ENCODE measurements at places on chromosomes 6 and 20.
A peak's percentile ranks its signal among the peaks of the same experiment; 100 is the strongest.

DNA sequence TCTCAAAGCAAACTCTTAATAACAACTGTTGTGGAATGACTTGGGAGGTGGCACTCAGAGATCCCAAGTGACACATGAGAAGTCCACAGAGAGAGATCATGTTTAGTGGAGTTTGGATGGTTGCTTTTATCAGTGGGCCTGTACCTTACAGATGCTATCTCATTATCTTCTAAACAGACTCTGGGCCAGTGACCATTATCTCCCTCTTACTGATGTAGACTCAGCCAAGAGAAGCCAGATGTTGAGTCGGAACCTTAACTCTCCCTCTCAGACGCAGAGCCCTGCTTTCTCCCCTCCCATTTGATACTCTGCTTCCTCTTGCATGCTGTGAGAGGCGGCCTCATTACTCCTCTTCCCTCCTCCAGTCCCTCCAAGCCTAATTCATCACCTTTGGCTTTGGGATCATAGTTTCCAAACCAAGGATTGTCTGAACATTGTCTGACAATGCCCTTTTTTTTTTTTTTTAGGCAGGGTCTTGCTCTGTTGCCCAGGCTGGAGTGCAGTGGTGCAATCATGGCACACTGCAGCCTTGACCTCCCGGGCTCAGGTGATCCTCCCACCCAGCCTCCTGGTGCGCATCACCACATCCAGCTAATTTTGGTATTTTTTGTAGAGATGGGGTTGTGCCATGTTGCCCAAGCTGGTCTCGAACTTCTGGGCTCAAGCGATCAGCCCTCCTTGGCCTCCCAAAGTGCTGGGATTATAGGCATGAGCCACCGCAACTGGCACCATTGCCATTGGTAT, 4.5 kb upstream of the DDR1 start:
- DNase-seq = no peak

- peak; percentile 89 for DNase-seq
These were observed 10.5 kb downstream of the NKX2-2 start for GRCh38 chr20:21503345-21503744.

DNA sequence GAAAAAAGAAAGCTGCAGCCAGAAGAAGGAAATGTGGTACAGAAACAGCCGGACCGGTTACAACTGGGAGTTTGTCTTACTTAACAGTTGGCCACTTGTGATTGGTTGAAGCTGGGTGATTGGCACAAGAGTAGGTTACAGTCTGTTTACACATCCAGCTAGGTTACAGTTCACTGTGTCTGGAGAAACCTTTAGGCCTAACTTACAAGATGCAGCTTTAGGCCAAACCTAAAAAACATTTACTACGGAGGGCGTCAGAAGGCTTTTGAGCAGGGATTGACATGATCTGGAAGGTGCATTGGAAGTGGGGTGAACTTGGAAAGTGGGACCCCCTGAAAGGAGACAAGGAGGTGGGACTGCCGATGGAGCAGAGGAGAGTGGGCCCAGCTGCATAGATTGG, 122.3 kb downstream of the BANF2 start:
- DNase-seq = peak; percentile 56

GRCh38 chr6:131640100-131640499, 3.0 kb downstream of the ENPP3 start:
- DNase-seq = no peak

DNA sequence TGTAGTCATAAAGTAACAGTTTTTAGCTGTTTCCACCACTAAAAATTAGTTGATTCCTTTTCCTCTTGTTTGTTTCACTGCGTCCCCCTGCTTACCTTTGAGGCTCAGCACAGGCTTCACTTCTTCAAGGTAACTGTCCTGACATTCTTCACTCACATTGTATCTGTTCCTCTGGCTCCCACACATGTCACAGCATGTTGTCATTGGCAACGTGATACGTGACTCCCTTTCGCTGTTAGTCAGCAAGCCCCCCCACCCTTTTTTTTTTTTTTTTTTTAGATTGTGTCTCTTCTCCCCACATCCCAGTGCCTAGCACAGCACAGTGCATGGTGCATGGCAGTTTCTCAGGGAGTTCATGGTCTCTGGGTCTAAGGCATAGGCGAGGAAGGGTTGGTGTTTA, 13.3 kb downstream of the VAPB start:
- no peak for DNase-seq

DNA sequence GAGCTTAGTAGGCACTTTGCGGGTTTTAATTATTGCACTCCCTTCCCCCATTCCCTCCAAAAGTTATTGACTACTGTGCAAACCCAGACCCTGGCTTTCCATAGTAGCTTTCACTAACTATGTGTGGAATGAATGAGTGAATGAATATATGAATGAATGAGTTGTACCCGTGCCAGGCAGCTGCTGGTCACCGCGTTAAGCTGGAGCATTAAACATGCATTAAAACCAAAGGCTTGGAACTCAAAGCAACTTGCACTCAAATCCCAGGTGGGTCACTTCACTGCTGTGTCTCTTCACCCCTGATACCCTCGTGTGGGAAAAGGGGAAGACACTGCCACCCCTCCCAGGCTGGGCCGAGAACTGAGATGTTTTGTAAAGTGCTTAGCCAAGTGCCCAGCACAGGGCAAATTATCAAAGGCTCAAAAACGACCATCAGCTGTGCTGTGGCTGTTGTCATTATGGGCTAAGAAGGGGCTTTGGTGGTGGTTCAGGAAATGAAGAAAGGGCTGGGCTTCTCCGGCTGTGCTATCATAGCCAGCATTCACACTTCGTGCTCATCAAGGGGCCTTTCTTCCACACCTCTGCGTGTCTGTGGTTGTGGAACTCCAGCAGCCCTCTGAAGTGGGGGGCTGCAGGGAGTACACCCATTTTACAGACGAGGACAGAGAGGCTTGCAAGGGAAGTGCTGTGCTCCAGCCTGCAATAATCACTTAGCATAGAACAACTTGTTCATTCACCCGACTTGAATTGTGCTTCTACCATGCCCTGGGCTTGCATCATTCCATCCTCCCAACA, 60.2 kb upstream of the STX16 start:
- no peak for DNase-seq

- no peak for DNase-seq
These were observed 117.6 kb upstream of the CLDN20 start for GRCh38 chr6:155146205-155146604.

GRCh38 chr6:147040121-147040910, 163.9 kb upstream of the STXBP5 start:
- no peak for DNase-seq
